ENCODE measurements at places on chromosomes 1 and 21.

- DNase-seq: no peak
These were observed 337.8 kb downstream of the HLX start for GRCh38 chr1:221217029-221217428.

DNA sequence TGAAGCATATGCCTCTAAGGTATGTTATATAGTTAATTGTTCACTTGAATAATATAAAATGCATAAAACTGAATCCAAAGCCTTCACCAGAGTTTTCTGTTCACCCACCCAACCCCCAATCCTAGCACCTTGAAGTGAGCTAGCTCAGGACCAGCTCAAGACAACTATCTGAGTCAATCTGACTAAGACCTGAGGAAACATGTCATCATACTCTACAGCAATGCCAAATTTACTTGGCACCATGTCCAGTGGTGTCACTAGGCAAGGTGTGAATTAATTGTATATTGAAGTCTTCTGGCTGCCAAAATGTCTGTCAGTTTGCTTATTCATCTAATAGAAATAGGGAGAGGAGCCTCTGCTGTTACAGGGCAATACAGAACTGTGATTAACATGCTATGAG is 3.8 kb downstream of the DNASE2B start:
- DNase-seq: no peak

- DNase-seq: no peak
These were observed 244.9 kb upstream of the NRIP1 start for GRCh38 chr21:15309721-15310120.

DNA sequence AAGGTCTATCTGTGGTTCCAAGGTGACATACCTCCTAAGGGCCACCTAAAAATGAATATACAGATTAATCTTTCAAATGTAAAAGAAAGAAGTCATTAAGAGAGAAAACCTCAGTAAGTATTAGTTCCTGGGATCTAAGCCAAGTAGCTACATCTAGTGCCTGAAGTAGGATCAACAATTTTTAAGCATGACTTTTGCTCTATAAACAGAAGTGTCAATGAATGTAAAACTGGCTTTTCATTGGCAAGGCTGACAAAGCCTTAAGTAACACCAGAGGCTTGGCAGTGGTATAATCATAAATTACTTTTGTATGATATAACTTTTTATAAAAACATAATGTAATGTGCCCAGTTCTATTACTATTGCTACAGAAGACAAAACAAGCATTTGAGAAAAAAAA is 12.2 kb upstream of the ACADM start:
- DNase-seq: no peak

DNA sequence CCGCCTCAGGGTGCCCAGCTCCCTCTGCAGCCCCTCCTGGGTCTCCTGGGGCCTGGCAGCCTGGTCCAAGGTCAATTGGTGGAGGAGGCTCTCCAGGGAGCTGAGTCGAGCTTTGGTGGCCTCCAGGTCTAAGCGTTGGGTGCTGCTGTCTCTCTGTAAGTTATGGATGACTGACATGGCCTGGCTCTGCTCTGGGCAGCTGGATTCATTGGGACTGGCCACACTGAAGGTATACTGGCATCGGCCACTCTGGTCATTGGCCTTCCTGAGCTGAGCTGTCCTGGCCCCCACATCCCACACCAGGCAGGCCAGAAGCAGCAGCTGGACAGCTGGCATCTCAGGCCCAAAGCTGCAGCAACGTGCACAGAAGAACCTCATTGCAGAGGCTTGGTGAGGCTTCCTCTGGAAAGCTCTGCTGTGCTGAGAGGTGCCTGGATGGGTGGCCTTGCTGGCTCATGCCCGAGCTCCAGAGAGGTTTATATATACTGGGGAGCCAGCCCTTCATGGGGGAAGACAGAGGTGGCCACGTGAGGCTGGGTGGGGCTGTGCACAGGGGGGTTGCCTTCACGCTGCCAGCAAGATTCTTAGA is at the start of gene MYOC:
TSS of gene MYOC (minus strand) at position 455 of the 589 bp plus-strand sequence. CDS start at position 378, 77 bp downstream.
- DNase-seq: no peak

GRCh38 chr1:2014741-2015735 is 4.1 kb upstream of the GABRD start:
- DNase-seq: no peak

GRCh38 chr21:37159053-37159776 is 86.2 kb downstream of the TTC3 start:
- no peak for DNase-seq
